DMS153 (cell line): ENCODE measurements at places on chromosomes 6 and 20.
A peak's percentile ranks its signal among the peaks of the same experiment; 100 is the strongest.

GRCh38 chr20:34634392-34634791 lies 42.5 kb downstream of the PIGU start:
- DNase-seq: no peak

- DNase-seq: no peak
Observed at GRCh38 chr6:112310439-112311125, 36.5 kb upstream of the RFPL4B start.

- DNase-seq: no peak
Observed at GRCh38 chr6:95093154-95093553, 484.2 kb upstream of the MANEA start.

DNA sequence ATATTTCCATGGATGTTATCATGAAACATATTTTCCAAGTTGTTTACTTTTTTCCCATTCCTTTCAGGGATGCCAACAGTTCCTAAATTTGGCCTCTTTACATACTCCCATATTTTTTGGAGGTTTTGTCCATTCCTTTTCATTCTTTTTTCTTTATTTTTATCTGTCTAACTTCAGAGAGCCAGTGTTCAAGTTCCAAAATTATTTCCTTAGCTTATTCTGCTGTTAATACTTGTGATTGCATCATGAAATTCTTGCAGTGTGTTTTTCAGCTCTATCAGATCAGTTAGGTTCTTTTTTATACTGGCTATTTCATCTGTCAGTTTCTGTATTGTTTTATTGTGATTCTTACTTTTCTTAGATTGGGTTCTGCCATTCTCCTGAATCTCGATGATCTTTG lies 89.9 kb upstream of the TCF21 start:
- no peak for DNase-seq

DNA sequence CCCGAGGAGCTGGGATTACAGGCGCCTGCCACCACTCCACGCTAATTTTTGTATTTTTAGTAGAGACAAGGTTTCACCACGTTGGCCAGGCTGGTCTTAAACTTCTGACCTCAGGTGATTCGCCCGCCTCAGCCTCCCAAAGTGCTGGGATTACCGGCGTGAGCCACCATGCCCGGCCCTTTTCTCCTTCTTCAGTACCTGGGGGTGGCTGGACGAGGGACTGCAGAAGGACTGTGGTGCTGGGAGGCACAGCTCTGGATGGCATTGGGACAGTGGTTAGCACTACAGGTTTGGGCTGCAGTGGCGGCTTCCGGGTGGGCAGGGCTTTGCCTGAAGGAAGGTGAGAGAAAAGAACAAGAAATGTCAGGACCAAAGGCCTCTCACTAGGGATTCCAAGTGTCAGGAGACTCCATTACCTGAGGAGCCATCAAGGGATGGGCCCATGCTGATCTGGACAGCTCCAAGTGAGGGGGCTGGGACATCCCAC lies 7.4 kb downstream of the ATF6B start:
- no peak for DNase-seq

DNA sequence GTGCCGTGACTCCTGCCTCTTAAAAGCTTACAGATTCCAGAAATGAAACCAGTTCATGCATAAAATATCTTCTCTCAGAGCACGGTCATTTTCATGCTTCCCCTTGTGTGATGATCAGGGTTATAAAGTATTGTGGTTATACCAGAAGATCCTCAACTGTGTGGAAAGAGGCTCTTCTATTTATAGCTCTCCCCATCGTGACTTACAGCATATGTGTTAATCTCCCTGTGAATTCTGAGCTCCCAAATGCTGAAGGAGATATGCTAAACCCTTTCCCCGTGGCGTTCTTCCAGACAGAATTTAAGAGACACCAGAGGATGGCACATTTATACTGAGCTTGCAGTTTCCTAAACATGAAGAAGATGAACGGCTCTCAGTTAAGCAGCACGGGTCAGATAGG lies 158.8 kb downstream of the CDH26 start:
- DNase-seq: no peak

DNA sequence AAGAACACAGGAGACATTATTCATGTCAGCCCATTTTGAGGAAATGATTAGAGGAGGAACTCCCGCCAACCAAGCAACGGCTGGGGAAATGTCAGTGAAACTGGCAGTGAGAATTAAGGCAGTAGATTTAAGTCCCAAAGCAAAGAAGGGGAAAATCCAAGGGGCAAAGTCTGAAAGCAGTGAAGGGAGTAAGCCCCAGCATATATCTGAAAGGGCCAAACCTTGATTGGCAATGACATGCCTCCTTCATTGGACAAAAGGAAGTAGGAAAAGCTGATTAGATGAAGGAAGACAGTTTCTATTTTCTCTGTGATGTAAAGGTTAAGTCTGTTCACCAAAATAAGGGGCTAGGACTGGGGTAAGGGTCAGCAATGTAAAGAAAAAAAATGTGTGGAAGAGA lies 190.3 kb downstream of the RNF144B start:
- no peak for DNase-seq

- DNase-seq: no peak
Observed at GRCh38 chr6:112365952-112366351, 18.8 kb downstream of the RFPL4B start.

DNA sequence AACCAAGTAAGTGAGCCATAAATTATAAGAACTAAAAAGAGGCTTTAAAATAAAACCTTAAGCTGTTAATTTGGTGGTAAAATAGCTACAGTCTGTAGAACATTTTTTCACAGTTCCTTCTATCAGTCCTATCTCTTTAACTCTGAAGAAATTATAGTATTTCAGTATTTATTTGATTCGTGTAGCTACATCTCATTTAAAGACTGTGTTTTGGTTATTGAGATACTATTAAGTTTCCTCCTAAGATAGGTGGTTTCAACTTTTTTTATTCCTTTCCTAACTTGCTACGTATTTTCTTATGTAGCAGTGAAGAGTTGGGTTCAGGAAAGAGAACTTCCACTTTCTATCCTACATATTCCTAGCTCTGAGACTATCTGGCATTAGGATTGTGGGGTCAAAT lies 97.2 kb downstream of the CD2AP start:
- DNase-seq: no peak

GRCh38 chr6:153162646-153163045 lies 31.6 kb upstream of the RGS17 start:
- DNase-seq: no peak

DNA sequence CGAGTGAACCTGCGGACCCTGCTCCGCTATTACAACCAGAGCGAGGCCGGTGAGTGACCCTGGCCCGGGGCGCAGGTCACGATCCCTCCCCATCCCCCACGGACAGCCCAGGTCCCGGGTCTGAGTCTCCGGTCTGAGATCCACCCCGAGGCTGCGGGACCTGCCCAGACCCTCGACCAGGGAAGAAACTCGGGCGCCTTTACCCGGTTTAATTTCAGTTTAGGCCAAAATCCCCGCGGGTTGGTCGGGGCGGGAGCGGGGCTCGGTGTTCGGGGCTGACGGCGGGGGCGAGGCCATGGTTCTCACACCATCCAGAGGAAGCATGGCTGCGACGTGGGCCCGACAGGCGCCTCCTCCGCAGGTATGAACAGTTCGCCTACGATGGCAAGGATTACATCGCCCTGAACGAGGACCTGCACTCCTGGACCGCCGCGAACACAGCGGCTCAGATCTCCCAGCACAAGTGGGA lies 46.9 kb upstream of the TRIM26 start:
- DNase-seq: no peak

DNA sequence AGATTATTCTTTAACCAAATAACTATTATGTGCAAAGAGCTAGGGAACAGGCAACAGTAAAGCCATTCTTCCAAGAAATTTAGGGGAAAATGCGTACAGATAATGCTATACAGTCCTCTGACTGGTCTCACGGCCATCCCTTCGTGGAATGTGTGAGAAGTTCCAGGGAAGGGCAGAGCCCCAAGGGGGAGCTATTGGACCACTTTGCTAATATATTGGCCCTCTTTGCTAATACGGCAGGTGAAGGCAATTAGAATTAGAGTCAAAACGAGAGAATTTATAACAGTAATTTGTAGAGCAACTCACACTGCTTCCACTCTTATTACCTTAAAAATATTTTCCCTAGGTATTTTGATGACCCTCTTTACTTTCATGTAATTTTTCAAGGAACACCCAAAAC lies 140.4 kb downstream of the IMPG1 start:
- no peak for DNase-seq

DNA sequence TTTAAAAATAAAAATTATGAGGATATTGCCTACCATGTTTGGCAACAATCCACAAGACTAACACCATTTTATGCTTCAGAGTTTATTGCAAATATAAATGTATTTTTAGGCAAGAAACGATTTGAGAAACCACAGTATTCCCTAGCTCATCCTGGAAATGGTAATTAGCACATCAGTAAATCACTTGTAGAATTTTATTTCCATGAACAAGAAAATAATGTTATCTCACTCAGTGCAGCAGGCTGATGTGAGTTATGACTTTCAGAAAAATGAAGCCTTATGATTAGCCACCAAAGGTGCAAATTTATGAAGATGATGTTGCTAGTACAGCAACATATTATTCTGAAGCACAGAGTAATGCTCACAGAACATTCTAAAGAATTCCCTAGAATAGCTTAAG lies 127.7 kb upstream of the GJE1 start:
- DNase-seq: no peak

- DNase-seq: no peak
Observed at GRCh38 chr6:32974016-32974333, 5.6 kb downstream of the BRD2 start.

GRCh38 chr6:80638213-80639055 lies 532.0 kb downstream of the BCKDHB start:
- peak; percentile 99 for DNase-seq

GRCh38 chr6:141361559-141361958 lies 771.2 kb upstream of the GJE1 start:
- DNase-seq: no peak

- DNase-seq: no peak
Observed at GRCh38 chr20:44646641-44647274, 4.7 kb downstream of the ADA start.

DNA sequence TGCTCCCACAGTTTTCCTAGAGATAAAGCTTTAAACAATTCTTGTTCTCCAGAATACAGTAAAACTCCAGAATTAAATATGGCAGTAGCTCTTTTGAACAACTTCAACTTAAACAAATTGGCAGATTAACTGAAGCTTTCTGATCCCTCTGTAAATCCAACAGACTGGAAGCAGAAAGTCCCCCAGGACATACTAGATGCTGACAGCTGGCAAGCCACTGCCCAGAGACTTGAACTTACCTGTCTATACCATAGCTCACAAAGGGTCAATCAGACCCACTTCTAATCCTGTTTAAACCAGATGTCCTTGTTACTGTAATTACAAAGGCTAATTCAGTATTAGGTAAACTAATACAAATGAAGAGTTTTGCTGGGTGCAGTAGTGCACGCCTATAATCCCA lies 12.3 kb downstream of the GPLD1 start:
- DNase-seq: no peak

- DNase-seq: no peak
Observed at GRCh38 chr20:53580376-53581111, 13.1 kb downstream of the ZNF217 start.

DNA sequence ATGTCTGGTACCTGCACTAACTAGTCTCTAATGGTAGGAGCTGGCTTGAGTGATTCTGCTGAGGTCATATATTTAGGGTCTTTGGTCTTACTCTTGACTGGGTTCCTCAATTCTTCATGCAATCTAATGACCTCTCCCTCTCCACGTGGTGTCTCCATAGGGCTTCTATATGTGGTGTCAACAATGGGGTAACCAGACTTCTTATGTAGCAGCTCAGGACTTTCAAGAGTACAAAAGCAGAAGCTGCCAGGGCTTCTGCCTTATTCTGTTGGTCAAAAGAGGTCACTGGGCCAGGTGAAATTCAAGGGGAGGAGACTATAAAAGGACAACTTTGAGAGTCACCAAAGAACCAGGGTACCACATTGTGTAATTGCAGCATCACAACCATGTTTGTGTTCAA lies 54.3 kb downstream of the NUS1 start:
- no peak for DNase-seq

DNA sequence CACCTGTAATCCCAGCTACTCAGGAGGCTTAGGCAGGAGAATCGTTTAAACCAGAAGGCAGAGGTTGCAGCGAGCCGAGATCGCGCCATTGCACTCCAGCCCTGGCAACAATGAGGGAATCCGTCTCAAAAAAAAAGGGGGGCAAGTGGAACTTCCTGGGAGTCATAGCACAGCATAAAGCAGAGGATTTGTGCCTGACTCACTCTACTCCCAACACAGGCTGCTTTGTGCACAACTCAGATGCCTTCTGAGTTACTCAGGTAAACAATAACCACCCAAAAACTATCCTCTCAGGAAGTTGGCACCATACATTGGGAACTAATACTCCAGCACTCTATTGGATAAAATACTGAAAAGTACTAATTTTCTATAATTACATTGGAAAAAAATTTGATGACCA lies 2.5 kb upstream of the TMEM244 start:
- DNase-seq: no peak

- no peak for DNase-seq
Observed at GRCh38 chr6:122098201-122098678, 301.2 kb upstream of the HSF2 start.

DNA sequence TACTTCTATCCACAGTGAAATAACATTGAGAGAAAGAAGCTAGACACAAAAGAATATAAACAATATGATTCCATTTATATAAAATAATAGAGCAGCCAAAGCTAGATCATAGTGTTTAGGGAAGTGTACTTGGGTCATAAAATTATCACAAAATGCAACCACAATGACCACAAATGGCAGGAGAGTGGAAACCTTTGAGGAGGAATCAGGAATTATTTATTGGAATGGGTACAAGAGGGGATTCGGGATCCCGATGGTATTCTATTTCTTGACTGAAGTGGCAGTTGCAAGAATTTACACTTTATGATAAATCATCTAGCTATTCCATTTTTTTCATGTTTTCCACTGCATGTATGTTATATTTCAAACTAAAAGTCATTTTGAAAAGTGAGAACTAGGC lies 76.1 kb downstream of the IPCEF1 start:
- no peak for DNase-seq

DNA sequence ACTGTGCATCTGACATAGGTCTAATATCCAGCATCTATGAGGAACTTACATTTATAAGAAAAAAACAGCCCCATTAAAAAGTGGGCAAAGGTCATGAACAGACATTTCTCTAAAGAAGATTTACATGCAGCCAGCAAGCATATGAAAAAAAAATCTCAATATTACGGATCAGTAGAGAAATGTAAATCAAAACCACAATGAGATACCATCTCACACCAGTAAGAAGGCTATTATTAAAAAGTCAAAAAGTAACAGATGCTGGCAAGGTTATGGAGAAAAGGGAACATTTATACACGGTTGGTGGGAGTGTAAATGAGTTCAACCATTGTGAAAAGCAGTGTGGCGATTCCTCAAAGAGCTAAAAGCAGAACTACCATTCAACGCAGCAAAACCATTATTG lies 13.1 kb downstream of the METTL24 start:
- no peak for DNase-seq
